Stimulated activated CD4-positive, alpha-beta T cell treated with anti-CD3 and anti-CD28 coated beads, Interleukin-15, amount 100 ng/mL, for 24 hours (primary cell): ENCODE measurements at places on chromosomes 7 and 10.

DNA sequence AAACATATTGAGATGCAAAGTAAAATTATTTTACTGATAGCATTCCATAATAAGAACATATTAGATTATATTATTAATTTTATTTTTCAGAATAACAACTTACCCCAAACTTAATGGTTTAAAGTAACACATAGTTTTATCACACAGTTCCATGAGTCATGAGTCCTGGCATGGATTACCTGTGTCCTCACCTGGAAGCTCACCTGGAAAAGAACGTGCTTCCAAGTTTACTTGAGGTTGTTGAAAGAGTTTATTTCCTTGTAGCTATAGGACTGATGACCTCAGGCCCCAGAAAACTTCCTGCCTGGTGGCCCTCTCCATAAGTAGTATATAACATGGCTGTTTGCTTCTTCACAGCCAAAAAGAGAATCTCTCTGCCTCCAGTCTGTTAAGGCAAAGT is 254.6 kb downstream of the TFEC start:
- no peak for DNase-seq

- no peak for DNase-seq
Observed at GRCh38 chr10:5981529-5981928, 4.2 kb upstream of the IL15RA start.

GRCh38 chr10:80579181-80579763 is 41.6 kb downstream of the SH2D4B start:
- DNase-seq, result no peak

- DNase-seq, result no peak
Observed at GRCh38 chr7:85178531-85179298, 8.1 kb downstream of the SEMA3D start.

- no peak for DNase-seq
Observed at GRCh38 chr10:89215511-89215910, 8.4 kb upstream of the CH25H start.

GRCh38 chr10:6321880-6322279 is 119.1 kb downstream of the PFKFB3 start:
- DNase-seq, result peak; percentile 15

DNA sequence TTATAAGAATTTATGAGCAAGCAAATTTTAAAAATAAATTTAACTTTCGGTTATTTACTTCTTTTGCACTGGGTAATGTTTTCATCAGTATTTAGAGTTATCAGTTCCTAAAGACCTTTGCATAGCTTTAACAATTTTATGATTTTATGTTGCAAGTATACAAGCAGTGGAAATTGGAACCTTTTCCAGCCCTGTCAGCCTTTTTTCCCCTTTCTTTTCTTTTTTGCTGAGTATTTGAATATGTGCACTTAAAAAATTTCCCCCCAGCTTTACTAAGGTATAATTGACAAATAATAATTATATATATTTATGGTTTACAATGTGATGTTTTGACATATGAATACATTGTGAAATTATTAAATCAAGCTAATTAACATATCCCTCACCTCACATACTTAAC is 62.6 kb downstream of the MKLN1 start:
- DNase-seq, result no peak

GRCh38 chr7:77498659-77499379 is 38.3 kb upstream of the PTPN12 start:
- DNase-seq, result no peak

DNA sequence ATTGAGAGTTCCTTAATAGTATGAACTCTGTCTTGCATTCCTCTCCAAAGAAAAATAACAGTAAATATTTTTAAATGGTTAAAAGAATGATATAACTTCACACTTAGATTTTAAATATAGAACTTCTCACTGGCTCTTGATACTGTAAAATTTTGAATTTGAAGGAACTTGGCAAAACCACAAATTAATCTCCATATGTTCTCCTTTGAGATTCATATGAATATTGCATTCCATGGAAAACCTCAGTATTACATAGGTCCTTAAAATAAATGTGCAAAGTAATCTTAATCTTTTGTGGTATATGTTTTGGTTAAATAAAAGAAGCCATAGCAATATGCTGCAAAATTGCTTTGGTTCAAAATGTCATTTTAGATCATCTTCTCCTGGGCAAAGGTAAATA is 1137.6 kb upstream of the LRRTM3 start:
- DNase-seq, result no peak

DNA sequence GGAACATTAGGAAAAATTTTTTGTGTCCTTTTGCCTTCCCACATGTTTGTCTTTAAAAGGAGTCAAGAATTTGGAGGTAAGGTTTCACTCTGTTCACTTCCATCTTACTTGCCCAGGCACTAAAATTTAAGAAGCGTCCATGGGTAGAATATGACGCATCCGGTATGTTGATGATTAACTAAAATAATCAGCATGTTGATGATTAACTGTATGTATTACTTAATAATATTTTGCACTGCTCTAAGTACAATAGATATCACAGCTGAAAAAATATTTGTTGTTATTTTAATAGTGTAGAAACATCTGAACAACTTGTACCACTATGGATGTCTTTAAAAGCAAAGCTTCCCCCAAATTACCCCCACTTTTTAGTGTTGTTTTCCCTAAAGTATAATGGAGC is 11.5 kb downstream of the ANKRD22 start:
- no peak for DNase-seq

DNA sequence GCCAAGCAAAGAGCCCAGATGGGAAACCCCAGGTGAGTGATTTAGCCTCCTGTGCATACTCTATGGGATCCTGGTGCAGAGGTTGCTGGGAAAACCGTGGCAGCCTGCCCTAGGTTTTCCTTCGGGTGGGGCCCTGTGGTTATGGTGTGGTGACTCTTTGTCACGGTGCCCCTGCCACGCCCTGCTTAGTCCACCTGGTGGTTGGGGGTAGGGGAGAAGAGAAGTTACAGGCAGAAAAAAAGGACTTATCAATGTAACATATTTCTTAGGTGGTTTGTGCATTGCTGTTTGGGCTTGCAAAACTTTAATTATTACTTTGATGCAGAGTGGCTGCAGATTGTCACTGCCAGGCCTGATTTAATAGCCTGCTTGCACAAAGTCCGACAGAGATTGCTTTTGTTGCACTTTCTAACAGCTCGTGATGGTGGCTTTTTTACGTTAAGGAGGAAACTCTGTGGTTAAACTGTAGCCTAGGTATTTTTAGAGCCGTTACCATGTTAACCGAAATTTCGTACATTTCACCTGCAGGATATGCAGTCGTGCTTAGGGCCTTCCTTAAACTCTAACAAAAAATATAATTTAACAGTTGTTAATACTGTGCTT is 197.4 kb downstream of the RNLS start:
- DNase-seq, result peak; percentile 58

GRCh38 chr10:104257235-104257634 is 2.5 kb downstream of the GSTO1 start:
- DNase-seq, result no peak

GRCh38 chr10:25393621-25394020 is 218.8 kb downstream of the GPR158 start:
- no peak for DNase-seq

DNA sequence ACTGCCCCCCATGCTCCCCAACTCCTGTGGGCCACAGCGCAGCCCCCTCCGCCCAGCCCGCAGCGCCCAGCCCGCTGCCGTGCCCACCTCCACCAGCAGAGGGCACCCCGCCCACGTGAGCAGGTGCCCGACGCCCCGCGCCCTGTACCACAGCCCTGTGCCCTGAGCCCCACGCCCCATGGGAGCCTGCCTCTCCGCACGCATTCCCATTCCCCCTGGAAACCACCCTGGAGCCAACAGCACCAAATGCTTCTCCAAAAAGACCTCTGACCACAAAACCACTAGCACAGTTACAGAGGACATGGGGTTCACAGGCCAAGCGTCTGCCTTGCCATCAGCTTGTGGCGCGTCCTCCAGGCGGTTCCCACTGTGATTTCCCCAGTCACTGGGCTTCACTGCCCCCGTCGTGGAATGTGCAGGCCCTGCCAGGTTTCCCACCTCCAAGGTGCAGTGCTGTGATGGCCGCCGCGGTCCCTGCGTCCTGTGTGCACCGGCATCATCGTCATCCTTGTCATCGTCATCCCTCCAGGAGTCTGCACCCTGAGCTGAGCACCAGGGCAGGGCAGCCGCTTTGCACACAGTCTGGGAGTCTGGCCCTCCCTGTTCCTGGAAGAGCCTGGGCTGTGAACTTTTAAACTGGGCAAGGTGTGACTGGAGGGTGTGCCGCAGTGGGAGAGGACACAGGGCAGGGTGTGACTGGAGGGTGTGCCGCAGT is 61.7 kb downstream of the PWWP2B start:
- DNase-seq, result peak; percentile 74

DNA sequence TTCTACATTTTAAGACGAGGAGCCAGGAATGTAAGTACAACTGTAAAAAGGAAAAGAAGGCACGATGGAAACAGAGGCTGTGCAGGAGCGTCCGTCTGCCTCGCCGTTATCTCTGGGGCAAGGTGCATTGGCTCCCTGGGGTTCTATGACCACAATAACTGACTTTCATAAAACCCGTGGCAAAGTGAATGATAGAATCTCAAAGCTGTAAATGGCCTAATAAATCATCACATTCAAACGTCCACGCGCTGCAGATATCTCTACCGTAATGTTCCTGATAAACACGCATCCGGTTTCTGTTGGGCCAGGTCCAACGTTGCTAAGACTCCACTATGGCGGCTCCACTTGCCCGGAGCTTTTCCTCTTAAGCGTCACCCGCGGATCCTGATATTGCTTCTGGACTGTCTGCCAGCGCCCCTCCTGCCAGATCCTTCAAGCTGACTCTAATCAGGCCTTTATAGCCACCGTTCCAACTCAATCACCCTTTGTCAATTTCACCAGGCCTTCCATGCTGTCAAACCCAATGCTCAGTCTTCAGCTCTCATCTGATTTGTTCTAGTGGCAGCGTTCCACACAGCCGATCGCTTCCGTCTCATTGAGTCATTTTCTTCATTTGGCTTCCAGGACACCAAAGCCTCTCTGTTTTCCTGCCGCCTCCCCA is 265.6 kb upstream of the FOXK1 start:
- DNase-seq, result no peak

GRCh38 chr10:50398823-50399222 is 147.5 kb upstream of the ASAH2 start:
- DNase-seq, result no peak

DNA sequence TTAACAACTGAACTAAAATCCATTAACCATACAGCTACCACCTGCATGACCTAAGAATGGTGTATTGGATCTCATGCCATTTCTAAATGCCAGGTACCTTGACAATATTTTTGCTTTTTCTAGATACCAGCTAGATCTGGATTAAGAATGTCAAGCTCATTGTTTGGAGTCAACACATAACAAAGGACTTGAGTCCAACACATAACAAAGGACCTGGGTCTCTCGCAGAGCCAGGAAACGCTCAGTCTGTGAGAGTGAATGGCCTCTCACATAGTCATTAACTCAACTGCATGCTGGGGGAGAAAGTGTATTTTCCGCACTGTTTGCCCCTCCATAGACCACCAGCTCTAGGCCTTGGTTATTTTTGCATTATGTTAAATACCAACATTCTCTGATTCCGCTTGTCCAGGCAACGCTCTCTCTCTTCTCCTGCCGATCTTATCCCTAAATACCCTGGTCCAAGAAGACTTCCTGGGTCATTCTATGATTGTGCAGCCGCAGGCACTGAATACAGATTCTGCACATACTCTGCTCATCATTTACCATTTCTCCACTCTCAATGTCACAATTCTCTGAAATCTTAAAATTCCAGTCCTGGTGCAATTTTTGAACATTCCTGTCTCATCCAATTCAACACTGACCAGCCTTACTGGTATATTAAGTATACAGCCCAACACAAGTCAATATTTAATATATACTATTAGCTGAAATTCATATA is 31.2 kb downstream of the ITIH5 start:
- no peak for DNase-seq

GRCh38 chr10:117797296-117797695 is 249.4 kb downstream of the RAB11FIP2 start:
- DNase-seq, result no peak

DNA sequence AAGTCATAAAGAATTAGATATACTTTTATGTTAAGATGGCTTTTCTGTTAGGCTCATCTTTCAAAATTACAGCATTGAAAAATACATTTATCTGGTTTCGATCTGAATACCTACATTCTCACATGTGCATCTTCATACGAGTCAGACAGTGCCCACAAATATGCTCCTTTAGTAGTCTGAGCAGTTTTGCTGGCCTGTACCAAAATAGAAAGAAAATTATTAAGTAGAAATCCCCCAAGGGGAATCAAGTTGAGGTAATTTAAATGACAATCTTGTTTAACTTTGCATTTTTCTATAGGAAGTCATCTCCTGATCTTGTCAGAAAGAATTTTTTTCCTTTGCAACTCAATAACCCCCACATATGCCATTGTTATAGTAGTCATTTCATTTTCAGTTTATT is 287.4 kb upstream of the SEMA3D start:
- DNase-seq, result no peak

DNA sequence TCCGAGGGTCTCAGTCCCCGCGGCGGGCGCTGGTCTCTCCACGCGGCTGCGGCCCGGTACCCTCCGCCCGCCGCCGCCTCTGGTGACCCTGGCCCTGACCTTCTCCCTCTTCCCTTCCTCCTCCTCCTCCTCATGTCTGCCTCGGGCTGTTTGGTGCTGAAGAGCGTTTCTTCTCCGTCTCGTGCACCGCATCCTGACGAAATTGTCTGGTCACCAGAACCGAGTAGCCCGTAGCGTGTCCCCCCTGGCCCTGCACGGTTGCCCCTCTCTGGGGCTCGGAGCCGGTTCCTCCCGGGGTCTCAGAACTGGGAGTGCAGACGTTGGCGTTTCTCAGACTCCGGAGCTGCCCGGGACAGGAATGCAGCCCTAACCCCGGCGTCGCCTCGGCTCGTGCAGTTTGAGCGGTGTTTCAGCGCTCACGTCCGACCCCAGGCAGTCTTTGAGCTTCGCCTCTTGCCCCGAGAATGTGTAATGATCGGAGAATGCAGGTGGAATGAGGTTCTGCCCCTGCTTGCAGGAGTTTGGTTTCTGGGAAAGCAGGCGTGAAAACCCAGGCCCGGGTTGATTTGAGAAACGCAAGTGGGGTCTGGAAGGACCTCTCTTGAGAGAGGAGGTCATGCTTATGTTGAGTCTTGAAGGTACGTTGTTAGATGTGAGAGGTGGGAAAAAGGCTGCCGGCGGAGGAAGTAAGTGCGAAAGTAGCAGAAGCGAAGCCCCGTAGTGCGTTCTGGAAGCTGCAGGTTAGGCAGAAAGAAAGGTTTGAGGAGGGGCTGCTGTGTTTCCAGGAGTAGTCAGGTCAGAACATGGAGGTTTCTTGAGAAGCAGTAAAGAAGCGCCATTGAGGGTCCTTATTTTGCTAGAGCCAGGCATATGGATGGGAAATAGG is 743 bp downstream of the RBM17 start:
- peak; percentile 23 for DNase-seq
